ENCODE measurements at places on chromosomes 1 and 21.
A peak's percentile ranks its signal among the peaks of the same experiment; 100 is the strongest.

GRCh38 chr21:34365809-34366208, 2.0 kb downstream of the KCNE2 start:
- DNase-seq = no peak

DNA sequence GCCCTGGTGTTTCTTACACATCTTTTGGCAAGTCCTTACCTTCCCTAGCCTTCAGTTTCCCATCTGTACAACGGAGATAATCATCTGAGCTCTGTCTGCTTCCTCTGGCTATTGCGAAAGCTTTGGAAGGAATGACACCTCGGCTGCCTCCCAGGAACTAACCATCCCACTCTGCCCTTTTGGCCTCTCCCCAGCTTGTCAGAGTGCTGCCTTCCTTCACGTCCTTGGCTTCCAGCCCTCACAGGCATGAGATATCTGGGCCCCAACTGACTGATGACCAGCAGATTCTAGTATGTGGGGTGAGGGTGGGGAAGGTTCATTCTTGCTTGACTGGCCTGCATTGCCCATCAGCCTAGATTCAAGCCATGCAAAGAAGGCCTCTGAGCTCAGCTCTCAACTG, 253.1 kb upstream of the FGGY start:
- no peak for DNase-seq

DNA sequence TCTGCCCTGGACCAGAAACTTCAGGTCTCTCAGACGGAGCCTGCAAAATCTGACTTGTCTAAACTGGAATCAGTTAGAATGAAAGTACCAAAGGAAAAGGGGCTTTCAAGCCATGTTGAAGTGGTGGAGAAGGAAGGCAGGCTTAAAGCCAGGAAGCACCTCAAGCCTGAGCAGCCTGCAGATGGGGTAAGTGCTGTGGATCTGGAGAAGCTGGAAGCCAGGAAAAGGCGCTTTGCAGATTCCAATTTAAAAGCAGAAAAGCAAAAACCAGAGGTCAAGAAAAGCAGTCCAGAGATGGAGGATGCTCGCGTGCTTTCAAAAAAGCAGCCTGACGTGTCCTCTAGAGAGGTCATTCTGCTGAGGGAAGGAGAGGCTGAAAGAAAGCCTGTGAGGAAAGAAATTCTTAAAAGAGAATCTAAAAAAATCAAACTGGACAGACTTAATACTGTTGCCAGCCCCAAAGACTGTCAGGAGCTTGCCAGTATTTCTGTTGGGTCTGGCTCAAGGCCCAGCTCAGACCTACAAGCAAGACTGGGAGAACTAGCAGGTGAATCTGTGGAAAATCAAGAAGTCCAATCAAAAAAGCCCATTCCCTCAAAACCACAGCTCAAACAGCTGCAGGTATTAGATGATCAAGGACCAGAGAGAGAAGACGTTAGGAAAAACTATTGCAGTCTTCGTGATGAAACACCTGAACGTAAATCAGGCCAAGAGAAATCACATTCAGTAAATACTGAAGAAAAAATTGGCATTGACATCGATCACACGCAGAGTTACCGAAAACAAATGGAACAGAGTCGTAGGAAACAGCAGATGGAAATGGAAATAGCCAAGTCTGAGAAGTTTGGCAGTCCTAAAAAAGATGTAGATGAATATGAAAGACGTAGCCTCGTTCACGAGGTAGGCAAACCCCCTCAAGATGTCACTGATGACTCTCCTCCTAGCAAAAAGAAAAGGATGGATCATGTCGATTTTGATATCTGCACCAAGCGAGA, 46.6 kb downstream of the ZBTB17 start:
- DNase-seq = no peak

GRCh38 chr1:70764747-70765146, 282.9 kb downstream of the PTGER3 start:
- DNase-seq = no peak

DNA sequence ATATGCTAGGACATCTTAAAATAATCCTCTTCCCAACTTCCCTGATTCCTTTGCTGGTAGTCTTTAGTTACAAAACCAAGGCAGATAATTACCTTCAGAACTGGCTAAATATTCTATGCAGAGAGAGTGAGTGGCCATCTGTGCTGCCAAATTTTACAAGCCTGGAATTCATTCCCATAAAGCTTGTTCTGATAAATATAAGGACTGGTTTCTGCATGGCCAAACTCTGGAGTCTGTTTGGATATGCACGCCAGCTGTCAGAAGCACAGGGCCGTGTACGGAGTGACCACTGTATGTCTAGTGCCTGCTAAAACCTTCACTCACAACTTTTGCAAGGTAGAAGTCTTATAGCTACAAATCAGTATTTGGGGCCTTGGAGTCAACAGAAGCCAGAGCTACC, 66.5 kb upstream of the RAVER2 start:
- no peak for DNase-seq

GRCh38 chr1:65264197-65264929, 45.0 kb upstream of the DNAJC6 start:
- DNase-seq = peak; percentile 86

DNA sequence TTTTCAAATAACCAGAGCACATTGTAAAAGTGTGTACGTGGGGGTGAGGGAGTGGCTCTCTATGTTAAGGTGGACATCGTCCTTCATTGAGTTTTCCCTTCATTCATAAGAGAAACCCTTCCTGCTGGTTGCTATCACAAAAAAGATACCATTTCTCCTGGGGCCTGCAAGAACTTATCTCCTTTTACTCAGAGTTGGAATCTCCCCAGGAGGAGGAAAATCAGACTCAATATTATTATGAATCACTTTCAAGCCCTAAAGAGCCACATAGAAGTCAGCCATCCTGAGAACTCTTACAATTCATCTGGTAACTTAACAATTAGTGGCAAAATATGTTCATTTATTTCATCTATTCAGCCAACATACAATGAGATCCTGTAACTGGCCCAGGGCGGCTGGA, 27.1 kb upstream of the TGFBR3 start:
- DNase-seq = no peak

- no peak for DNase-seq
Measured at GRCh38 chr21:27379354-27379753, 412.5 kb upstream of the ADAMTS5 start.

- no peak for DNase-seq
Measured at GRCh38 chr21:45199201-45199600, 88.5 kb downstream of the POFUT2 start.

GRCh38 chr1:30129001-30129408, 594.4 kb downstream of the MATN1 start:
- no peak for DNase-seq

GRCh38 chr1:114093624-114094362, 59.9 kb downstream of the SYT6 start:
- DNase-seq = no peak

GRCh38 chr21:38267136-38267755, 10.5 kb downstream of the KCNJ15 start:
- DNase-seq = no peak

DNA sequence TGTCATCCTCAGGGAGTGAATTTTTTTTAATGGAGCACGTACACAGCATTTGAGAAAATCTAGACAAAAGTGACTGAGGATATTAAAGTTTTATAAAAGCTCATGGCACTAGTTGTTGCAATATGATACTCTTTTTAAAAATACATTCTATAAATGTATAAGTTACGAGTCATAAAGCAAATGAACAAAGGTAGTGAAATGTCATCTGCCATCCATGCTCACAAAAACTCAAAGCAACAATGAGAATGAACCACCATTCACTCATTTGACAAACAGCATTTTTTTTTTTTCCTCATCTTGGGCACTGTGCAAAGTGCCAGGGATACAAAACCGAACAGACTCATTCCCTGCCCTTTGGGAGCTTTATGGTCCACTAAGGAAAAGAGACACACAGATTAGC, 38.7 kb downstream of the GPR137B start:
- DNase-seq = no peak

All from NCI-H1105 treated with DMSO at 0.1 percent for 48 hours (cell line).